ENCODE measurements at places on chromosomes 16 and 17.

DNA sequence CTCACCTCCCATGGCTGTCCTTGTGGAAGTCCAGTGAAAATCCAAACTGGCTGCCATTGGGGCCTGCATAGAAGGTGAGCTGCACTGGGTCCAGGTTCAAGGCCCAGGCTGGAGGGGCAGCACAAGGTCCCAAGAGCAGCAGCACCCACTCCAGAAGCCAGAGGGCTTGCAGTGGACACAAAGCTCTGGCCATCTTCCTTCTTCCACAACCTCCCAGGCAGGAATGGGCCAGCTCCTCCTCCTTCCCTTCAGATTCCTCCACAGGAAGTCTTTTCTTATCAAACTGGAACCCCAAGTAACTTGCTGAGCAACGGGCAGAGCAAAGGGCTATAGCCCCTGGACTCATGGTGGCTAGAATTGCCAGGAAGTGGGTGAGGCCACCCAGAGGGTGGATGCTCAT is at the start of gene ITGA2B:
Gene ITGA2B, minus strand, starts transcription at position 369 of the 400 bp plus-strand sequence. Its CDS starts 176 bp downstream, at position 193.
- no peak for DNase-seq

DNA sequence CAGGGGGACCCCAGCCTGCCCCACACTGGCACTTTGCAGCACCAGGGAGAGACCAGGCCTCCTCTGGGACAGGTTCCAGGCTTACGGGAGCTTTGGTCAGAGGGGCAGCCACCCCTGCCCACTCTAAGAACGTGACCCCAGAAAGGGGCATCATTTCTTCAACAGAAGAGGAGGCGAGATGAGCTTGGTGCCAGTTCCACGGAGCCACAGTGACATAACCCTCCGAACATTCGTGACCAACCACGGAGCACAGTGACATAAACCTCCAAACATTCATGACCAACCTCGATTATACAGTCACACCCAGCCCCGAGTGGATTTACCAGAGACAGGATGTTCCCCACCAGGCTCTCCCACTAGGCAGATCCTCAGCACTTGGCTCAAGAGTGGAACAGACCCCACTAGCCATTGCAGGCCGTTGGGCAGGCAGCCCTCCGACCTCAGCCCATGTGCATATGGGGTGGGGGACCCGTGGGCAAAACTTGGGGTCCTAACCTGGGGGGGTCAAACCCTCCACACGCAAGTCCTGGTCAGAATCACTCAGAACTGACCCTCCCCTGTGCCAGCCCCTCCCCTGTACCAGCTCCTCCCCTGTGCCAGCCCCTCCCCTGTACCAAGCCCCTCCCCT is 112.9 kb downstream of the METRNL start:
- peak; percentile 72 for DNase-seq

DNA sequence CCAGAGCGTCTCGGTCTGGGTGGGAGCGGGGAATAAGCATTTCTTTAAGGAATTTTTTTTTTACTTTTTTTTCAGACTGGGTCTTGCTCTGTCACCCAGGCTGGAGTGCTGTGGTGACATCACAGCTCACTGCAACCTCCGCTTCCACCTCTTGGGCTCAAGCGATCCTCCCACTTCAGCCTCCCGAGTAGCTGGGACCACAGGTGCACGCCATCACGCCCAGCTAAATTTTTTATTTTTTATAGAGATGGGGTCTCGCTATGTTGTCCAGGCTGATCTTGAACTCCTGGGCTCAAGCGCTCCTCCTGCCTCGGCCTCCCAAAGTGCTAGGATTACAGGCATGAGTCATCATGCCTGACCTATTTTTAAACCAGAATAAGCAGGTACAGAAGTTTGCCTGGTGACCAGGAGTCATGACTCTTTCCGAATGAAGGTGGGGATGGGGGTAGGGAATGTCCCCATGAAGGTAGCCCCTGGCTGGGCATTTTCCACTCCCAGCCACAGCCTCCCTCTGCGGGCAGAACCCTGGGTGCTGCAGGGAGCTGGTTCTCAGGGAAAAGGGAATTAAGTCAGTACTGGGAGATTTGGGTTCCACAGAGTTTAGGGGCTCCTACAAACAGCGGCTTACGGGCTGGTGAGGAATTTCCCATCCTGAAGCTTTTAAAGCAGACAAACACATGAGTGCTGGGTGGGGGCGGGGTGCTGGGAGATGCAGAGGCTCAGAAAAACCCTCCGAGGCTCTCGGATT is 48.3 kb downstream of the TBC1D16 start:
- DNase-seq, result peak; percentile 21

DNA sequence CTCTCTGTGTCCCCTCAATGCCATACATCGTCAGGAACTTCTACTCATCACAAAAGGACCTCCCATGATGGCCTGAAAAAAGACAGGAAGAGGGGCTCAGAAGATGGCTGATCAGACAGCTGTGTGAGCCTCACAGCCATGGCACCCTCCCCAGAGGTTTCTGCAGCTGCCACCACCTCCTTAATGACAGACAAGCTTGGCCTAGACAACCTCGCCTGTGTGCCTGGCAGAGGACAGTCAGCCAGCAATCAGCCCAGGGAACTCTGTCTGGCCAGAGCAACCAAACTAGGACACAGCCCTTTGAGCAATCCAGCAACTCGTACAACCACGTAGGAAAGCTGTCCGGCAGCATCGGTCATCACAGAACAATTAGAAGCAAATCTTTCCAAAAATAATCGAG is 54.2 kb upstream of the MED9 start:
- no peak for DNase-seq

DNA sequence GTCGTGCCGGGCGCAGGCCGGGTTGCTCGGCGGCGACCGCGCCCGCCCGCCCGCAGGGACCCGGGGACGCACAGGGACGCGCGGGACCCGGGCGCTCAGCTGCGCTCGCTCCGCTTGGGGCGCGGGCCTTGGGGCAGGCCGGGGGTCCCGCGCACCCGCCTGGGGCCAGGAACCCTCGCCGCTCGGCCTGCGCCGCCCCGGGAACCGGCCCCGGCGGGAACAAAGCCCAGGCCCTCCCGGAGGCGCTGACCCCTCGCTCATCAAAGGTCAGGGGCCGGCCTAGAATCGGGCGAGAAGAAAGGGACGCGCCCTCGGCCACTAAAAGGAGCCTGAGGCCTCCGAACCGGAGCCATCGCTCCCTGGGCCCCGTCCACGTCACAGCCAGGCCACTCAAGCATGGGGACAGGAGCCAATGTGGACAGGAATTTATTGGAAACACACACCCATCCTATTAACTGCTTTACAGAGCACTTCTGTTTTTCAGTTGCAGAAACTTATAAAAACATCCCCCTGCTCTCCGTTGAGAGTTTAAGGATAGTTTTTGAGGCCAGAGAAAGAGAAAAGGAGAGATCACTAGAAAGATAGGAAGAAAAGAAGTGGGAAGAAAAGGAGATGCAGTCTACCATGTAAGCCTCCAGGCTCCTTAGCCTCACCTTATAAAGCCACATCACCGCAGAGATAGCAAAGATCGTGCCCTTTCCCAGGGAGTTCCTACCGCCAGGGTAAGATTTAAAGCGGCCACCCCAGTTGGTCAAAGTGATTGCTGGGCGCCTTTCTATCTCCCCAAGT is 558 bp upstream of the ZFHX3 start:
- DNase-seq, result no peak

DNA sequence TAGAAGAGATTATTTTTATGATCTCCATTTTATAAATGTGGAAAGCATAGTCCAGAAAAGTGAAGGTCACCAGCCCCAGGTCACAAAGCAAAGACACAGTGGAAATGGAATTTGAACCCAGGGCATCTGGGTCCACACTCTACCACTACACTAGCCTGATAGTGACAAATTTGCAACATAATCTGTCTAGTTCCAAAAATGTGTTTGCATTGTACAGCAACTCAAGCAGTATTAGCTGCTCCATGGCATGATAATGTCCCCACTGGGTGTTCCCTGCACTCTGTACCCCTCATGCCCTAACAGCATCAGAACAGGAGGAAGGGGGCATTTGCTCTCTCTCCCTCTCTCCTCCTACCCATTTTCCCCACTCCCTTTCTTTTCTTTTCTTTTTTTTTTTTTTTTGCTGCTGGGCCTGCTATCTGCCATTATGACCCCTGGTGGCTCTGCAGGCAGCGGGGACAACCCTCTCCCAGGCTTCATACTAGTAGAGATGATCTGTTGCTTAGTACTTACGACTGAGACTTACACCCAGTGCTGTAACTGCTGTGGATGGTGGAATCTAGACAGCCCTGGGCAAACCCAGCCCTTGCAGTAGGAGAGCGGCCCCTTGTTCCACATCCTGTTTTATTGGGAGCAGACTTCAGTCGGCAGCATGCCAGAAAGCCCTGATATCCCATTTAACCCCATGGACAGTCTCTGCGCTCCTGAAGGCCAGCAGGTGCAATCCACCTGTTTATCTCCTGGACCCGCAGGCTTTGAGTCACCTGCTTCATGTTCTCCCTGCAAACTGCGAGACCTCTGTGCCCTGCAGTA is 306.3 kb downstream of the SOX9 start:
- DNase-seq, result no peak

GRCh38 chr17:28078341-28079229 is 36.1 kb downstream of the NLK start:
- DNase-seq, result no peak

DNA sequence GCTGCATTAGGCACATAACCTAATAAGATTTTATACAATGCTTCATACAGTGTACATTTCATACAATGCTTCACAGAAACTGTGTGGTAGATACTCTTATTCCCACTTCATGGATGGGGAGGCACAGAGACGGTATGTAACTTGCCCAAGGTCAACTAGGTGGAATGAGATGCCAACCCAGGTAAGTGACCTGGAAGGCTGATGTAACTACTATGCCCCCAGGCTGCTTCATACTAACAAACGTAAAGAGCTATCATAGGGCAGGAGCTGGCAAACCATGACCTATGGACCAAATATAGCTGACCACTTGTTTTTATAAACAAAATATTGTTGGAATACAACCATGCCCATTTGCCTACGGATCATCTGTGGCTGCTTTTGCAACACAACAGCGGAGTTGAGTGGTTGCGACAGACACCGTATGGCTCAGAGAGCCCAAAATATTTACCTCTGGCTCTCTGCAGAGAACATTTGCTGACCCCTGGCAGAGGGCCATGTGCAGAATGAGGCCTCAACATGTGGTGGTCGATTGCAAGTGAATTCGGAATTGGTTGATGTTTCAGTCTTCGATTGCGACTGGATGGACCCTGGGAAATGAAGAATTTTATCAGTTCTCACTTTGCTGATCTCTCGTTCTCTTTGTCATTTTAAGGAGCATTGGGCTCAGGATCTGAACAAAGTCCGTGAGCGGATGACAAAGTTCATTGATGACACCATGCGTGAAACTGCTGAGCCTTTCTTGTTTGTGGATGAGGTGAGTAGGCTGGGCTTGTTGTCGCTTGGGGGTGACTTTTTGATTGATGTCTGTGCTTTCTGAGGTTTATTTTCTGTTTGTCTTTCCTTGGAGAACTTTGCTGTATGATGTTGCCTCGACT is 109.7 kb downstream of the PLCG2 start:
- no peak for DNase-seq

DNA sequence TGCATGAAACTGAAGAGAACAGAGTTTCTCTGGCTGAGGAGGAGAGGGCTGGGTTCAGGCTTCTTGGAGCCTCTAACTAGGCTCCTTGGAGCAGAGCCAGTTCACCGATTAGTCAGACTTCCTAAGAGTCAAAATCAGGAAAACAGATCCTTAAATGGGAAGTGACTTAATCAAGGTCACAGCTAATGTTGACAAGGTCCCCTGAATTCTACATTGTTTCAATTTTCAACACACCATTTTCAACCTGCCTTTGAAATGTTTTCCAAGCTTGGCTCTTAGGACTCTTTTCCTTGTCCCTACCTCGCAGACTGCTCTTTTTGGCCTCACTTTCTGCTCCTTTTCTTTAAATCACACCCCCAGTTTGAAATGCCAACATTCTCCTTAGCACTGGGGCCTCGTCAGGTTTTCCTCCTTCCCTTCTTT is 16.3 kb downstream of the MYL4 start:
- peak; percentile 98 for DNase-seq

Data from fibroblast of mammary gland (primary cell).